ENCODE measurements at places on chromosomes 16 and 17. TPM values are rescaled to one million over a fixed set of nuclear protein-coding genes. Genes with fewer than 3 reads are reported as not detected.

GPR142 gene
- not detected for total RNA-seq

SLFN14 gene
- total RNA-seq, result 0.05 TPM

SP6 gene
- total RNA-seq, result 0.08 TPM

ODAD4 gene
- 0.30 TPM for total RNA-seq

FKBP10 gene
- total RNA-seq, result 5.1 TPM

NGFR gene
- 14.0 TPM for total RNA-seq

TNP2 gene
- total RNA-seq, result not detected

LRRC36 gene
- total RNA-seq, result 0.25 TPM

All from left lobe of liver (tissue), 2 donors.